NCI-H2081 (cell line): ENCODE measurements at places on chromosomes 1 and 21.

- DNase-seq, result no peak
Measured at GRCh38 chr1:161261261-161262235, 3.0 kb downstream of the PCP4L1 start.

DNA sequence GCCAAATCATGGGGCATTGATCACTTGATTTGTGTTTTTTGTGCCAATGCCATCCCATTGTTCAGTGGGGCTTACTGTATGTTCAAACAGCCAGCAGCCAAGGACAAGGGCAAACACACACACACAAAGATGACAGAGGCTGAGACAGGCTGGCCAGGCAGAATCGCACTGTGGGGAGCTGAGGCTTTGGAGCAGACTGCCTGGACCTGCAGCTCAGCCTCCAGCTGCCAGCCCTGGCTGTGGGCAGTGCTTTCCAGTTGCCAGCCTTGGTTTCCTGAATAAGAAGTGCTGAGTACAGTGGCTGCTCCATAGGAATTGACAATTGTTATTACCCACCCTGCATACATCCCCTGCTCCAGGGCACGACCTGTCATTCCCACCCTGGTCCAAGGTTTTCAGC, 16.9 kb upstream of the PCP4 start:
- DNase-seq, result no peak

- no peak for DNase-seq
Measured at GRCh38 chr1:41536361-41536802, 51.9 kb upstream of the EDN2 start.

- no peak for DNase-seq
Measured at GRCh38 chr1:13607002-13607401, 23.4 kb downstream of the PDPN start.

DNA sequence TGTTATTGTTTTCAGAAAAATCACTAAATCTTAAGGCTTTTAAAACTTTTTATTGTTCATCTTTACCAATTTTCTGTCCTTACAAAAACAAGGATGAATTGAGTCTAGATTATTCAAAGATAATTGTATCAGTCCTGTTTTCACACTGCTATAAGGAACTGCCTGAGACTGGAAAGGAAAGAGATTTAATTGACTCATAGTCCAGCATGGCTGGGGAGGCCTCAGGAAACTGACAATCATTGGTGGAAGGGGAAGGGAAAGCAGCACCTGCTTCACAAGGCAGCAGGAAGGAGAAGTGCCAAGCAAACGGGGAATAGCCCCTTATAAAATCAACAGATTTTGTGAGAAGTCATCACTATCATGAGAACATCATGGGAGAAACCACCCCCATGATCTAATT, 455.6 kb upstream of the ZP4 start:
- no peak for DNase-seq
